SJSA1 (cell line): ENCODE measurements at places on chromosomes 6 and 20.

DNA sequence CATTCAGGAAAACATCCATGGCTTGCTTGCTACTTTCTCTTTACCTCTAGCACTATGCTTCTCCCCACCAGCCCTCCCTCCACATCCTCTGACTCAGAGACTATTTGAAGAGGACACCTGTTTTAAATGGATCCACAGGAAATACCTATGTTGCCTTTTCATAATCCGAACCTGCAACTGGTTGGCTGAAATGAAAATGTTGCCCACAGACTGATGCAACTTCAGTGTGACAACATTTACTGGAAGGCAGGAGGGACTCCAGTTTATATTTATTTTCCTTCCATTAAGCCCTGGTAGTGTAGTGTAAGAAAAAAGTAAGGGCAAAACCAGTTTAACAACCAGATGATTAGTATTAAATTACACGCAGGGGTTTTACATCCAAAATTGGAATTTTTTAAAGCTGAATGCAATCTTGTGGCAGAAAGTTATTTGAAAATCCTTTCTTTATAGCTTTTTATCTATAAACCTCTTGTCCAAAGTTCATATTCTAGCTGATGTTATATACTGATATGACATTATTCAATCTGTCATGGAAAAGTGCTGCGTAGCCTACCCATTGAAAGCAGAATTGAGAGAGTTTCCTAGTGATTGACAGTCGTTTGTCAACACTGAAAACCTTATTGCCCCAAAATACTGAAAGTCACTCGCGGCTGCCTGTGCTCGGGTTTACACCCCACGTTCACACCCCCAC lies 881 bp upstream of the AIG1 start:
- no peak for DNase-seq

- no peak for DNase-seq
Measured at GRCh38 chr6:79246891-79247290, 12.4 kb upstream of the HMGN3 start.

DNA sequence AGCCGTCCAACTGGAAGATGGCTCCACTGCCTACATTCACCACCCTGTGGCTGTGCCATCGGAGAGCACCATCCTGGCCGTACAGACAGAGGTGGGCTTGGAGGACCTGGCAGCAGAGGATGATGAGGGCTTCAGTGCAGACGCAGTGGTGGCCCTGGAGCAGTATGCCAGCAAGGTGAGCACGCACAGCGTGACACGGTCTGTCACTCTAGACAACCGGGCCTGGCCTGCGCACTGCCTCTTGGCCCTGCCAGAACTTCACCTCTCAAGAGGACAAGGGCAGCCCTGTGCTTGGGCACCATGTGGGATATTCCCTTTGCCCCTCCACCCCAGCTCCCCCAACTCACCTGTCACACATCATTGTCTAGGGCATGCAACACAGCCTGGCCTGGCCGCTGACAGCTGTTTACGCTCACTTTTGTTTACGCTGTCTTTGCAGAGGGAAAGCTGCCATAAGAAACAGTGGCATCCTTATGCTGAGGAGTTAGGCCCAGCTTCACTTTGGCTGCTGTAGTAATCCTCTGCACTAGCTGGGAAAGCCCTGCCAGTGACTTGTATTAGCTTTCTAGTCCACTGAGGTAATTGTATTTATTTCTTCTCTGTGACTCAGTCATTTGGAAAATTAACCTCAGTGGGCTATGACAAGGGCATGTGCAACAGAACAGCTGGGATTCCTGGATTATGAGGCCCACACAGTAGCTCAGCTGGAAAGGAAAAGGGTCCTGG lies 9.8 kb upstream of the DEF6 start:
- no peak for DNase-seq

GRCh38 chr6:25050356-25050755 lies 114.6 kb upstream of the RIPOR2 start:
- peak; percentile 42 for DNase-seq

DNA sequence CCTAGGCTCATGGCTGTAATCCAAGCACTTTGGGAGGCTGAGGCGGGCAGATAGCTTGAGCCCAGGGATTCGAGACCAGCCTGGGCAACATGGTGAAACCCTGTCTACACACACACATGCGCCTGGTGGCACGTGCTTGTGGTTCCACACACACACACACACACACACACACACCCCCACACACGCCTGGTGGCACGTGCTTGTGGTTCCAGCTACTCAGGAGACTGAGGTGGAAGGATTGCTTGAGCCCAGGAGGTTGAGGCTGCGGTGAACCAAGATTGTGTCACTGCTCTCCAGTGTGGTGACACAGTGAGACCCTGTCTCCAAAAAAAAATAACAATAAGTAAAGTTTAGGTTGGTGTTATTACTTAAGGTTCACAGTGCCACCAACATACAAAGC lies 165.8 kb downstream of the ZFAND3 start:
- no peak for DNase-seq

DNA sequence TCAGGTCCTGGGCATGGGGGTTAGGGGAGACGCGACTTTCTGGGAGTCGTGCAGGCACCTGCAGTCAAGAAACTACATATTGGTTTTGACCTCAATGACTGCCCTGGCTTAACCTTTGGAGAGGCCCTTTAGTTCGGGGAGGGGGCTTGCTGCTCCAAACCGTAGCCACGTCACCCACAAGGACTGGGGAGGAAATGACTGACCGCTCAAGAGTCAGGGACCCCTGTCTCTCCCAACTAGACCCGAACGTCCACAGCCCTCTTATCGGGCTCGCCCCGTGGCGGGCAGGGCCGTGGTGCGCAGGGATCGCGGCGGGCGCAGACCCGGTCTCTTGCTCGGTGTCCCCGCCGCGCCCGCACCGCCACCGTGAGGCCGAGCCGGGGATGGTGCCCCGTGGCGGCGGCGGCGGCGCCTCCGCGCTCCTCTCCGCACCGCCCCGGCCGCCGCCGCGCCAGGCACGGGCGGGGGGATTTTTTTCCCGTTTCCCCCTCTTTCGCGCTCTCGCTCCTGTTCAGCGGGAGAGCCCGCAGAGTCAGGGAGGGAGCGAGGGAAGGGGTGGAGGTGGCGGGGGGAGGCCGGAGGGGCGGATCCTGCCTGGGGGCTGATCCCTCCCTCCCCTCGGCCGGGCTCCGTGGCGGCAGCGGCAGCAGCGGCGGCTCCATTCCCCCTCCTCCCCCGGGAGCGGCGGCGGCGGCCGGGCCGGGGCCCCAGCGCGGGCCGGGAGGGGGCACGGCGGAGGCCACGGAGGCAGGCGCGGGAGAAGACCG lies at the start of gene BRPF3:
TSS of gene BRPF3 (plus strand) at position 632 of the 767 bp plus-strand sequence. CDS start 3,579 bp downstream, outside the sequence.
- DNase-seq = peak; percentile 64

- no peak for DNase-seq
Measured at GRCh38 chr6:29961966-29962365, 19.6 kb downstream of the HLA-A start.

DNA sequence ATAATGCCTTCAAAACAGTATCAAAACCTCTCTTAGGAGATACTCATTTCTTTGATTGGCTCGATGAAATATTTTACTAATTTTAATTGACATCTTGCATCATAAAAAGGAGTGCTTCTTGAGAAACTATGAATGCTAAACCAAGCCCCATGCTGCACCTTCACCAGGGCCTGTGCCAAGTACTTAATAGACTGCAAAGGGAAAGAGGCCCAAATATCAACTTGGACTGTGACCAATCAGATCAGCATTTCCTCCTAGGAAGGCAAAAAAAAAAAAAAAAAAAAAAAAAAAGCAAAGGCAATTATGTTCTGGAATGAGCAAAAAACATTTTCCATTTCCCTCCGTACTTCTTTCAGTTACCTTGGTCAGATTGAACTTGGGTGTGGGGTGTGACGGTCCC lies 253.0 kb upstream of the SOX4 start:
- no peak for DNase-seq

GRCh38 chr6:136524339-136524935 lies 25.8 kb downstream of the MAP7 start:
- no peak for DNase-seq

DNA sequence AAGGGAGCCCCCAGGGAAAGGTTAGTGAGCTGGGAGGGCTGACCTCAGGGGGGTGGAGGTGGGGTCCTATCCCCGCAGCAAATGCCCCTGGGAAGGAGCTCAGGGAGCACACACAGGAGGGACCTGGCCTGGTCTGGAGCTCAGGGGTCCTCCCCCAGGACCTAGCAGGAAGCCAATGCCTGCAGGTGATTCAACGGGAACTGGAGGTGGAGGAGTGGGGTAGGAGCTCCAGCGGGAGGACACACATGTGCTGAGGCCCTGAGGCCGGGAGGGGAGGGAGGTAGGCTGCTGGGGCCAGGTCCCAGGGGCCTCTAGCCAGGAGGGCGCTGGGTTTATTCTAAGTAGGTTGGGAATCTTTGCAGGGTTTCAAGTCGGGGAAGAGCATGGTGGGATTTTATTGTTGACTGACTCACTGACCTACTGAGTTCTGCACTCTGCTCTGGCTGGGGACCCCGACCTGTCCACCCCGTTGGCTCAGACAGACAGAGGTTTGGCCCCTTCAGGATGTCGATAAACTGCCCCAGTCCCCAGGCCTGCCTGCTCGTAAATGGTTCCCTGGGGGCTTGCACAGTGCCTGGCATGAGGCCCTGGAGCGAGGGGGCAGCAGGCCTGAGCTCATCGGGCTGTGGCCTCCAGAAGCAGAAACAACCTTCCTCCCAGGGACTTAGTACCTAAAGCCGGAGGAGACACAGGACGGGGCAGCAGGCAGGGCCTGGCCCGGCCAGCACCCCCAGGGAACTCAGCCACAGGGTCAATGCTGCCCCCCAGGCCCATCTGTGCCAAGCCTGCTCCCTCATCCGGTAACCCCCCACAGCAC lies 62.3 kb downstream of the RIPOR3 start:
- DNase-seq = no peak

- no peak for DNase-seq
Measured at GRCh38 chr6:107819217-107819616, 4.9 kb downstream of the SCML4 start.

DNA sequence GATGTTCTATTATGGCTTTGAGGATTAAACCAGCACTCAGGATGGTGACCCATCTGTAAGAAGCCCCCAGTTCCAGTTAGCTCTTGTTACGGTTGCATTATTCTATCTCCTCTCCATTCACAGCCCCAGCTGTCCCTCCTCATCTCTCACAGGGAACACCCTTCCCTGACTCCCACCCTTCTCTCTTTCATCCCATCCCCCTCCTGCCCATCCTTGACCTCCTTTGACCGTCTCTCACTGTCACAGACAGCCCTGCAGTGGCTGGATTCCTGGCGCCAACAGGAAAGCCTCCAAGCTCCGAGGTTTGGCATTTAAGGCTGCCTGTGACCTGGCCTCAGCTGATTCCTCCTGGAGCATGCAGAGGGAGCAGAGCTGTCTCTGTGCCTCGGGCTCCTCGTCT lies 4.2 kb upstream of the BPIFB4 start:
- no peak for DNase-seq

DNA sequence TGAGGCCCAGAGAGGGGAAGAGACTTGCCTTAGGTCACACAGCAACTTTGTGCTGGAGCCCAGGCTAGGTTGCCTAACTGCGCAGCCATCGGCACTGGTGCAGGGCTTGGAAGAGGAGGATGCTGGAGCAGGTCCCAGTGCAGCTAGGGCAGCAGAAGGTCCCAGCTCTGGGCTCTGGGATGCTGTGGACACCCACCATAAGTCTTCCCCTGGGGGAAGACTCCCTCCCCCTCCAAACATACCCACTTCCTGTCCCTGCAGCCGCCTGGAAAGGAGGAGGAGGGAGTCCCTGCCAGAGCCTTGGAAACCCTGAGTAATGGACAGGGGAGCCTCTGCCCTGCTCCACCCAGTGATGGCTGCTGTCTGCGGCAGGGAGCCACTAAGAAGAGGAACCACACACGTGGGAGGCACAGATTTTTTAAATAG lies 93.6 kb downstream of the NCR2 start:
- peak; percentile 79 for DNase-seq

DNA sequence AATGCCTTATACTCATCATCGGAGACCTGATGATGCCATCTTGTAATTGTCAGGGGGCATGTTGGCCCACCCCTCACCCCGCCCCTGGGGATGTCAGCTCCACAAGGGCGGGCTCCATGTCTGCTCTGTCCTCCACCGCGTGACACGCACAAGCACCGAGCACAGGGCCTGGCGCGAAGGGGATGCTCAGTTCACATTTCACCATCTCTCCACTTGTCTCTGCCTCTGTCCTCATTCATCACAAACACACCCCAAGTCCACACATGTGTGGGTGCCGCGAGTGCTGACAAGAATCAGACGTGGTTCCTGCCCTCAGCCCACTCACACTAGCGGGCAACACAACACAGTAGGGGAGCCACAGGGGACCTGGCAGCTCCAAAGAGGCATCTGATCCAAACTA lies 151.2 kb upstream of the PTPN1 start:
- no peak for DNase-seq

- DNase-seq = no peak
Measured at GRCh38 chr20:58216334-58216733, 12.1 kb downstream of the ANKRD60 start.

- no peak for DNase-seq
Measured at GRCh38 chr20:48612335-48612734, 215.5 kb downstream of the PREX1 start.
